A375 (cell line): ENCODE measurements at places on chromosomes 7 and 10. TPM values are rescaled to one million over a fixed set of nuclear protein-coding genes. Genes with fewer than 3 reads are reported as not detected.

Gene CFTR
- not detected in 2 replicates for total RNA-seq

Gene TMEM229A
- not detected in 2 replicates for total RNA-seq

Gene ENTPD1
- total RNA-seq, result 0.08 TPM in 1 of 2 replicates, not detected in the other

Gene CPN1
- total RNA-seq, result 8.6 and 11.1 TPM in 2 replicates

Gene NEUROG3
- not detected in 2 replicates for total RNA-seq

Gene MYL10
- 0.75 TPM in 1 of 2 replicates, not detected in the other for total RNA-seq

Gene TES
- total RNA-seq, result 60.1 and 84.7 TPM in 2 replicates

Gene CNTNAP2
- total RNA-seq, result 0.57 and 0.69 TPM in 2 replicates

Gene CALCR
- total RNA-seq, result not detected in 2 replicates

Gene MBLAC1
- 4.8 and 6.3 TPM in 2 replicates for total RNA-seq

Gene TMEM236
- total RNA-seq, result not detected in 2 replicates

Gene CAV2
- 12.8 and 17.1 TPM in 2 replicates for total RNA-seq

Gene IFIT2
- 1.9 and 2.7 TPM in 2 replicates for total RNA-seq

Gene FAM185A
- 13.4 and 16.2 TPM in 2 replicates for total RNA-seq

Gene CALN1
- 0.08 TPM in 1 of 2 replicates, not detected in the other for total RNA-seq

Gene KDM7A
- total RNA-seq, result 7.1 and 15.8 TPM in 2 replicates

Gene ACSM6
- not detected in 2 replicates for total RNA-seq

Gene CPXM2
- not detected in 2 replicates for total RNA-seq

Gene SPDYE11
- not detected in 2 replicates for total RNA-seq

Gene NRAP
- not detected in 2 replicates for total RNA-seq

Gene CRYGN
- not detected in 2 replicates for total RNA-seq

Gene STEAP1
- total RNA-seq, result 3.8 and 5.6 TPM in 2 replicates

Gene PON1
- total RNA-seq, result not detected in 2 replicates

Gene TAS2R41
- not detected in 2 replicates for total RNA-seq

Gene MOSPD3
- 8.6 and 14.9 TPM in 2 replicates for total RNA-seq

Gene PGAM2
- 2.6 and 3.0 TPM in 2 replicates for total RNA-seq

Gene ZNF777
- 12.9 and 14.9 TPM in 2 replicates for total RNA-seq

Gene ADCK2
- total RNA-seq, result 32.0 and 36.0 TPM in 2 replicates

Gene ACBD5
- total RNA-seq, result 17.2 and 23.8 TPM in 2 replicates

Gene PRTFDC1
- total RNA-seq, result not detected in 2 replicates

Gene CNOT4
- 13.2 and 14.2 TPM in 2 replicates for total RNA-seq

Gene EN2
- total RNA-seq, result 3.6 and 5.5 TPM in 2 replicates

Gene KIAA1549
- total RNA-seq, result 3.6 and 5.0 TPM in 2 replicates

Gene HHEX
- total RNA-seq, result 10.6 and 12.5 TPM in 2 replicates

Gene CLEC2L
- total RNA-seq, result not detected in 2 replicates

Gene TMEM139
- 1.2 and 3.2 TPM in 2 replicates for total RNA-seq

Gene EBLN1
- total RNA-seq, result not detected in 2 replicates

Gene THSD7A
- 0.38 and 0.82 TPM in 2 replicates for total RNA-seq

Gene CYP3A7
- total RNA-seq, result not detected in 2 replicates

Gene ZNF804B
- not detected in 2 replicates for total RNA-seq

Gene TMEM176B
- total RNA-seq, result not detected in 2 replicates

Gene MAGI2
- 2.9 and 3.5 TPM in 2 replicates for total RNA-seq

Gene C10orf62
- total RNA-seq, result 0.15 and 0.56 TPM in 2 replicates

Gene SAP25
- not detected in 2 replicates for total RNA-seq

Gene SPDYE2
- not detected in 2 replicates for total RNA-seq

Gene TAF3
- 2.2 and 2.7 TPM in 2 replicates for total RNA-seq

Gene NFKB2
- 61.8 and 73.7 TPM in 2 replicates for total RNA-seq

Gene BTBD16
- 0.11 TPM in 1 of 2 replicates, not detected in the other for total RNA-seq

Gene AMZ1
- total RNA-seq, result 0.04 and 0.50 TPM in 2 replicates

Gene BLNK
- not detected in 2 replicates for total RNA-seq

Gene MYH16
- 0.87 and 1.7 TPM in 2 replicates for total RNA-seq
